NCI-H524 treated with DMSO at 0.1 percent for 48 hours (cell line): ENCODE measurements at places on chromosomes 13 and 19.

DNA sequence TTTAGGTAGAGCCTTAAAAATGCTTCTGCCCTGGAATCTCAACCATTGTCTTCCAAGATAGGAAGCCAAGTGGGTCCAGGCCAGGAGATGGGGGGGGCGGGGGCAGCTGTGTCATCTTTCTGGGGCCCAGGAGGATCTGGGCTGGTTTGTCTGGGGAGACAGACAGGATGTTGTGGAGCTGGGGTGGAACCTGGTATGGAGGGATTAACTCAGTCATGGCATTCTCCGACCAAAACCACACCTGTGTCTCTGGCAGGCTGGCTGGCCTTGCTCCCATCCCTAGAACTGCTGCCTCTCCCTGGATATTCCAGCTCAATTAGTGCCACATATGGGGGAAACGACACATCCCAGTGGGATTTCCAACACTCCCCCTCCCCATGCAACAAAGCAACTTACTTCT lies 2.7 kb upstream of the MAP2K7 start:
- no peak for DNase-seq

- no peak for DNase-seq
Observed at GRCh38 chr19:45999653-46000121, 4.4 kb downstream of the CCDC61 start.

DNA sequence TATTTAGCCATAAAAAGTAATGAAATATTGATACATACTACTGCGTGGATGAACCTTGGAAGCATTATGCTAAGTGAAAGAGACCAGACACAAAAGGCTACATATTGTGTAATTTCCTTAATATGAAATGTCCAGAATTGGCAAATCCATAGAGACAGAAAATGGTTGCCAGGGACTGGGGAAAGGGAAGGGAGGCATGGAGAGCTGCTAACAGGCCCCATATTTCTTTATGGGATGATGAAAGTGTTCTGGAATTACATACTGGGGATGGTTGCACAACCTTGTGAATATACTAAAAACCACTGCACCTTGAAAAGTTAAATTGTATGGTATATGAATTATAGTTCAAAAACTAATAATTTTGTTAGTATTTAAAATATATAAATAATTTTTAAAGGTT lies 3.6 kb downstream of the IFT88 start:
- no peak for DNase-seq

- DNase-seq = no peak
Observed at GRCh38 chr19:45729800-45730290, 851 bp downstream of the FBXO46 start.

DNA sequence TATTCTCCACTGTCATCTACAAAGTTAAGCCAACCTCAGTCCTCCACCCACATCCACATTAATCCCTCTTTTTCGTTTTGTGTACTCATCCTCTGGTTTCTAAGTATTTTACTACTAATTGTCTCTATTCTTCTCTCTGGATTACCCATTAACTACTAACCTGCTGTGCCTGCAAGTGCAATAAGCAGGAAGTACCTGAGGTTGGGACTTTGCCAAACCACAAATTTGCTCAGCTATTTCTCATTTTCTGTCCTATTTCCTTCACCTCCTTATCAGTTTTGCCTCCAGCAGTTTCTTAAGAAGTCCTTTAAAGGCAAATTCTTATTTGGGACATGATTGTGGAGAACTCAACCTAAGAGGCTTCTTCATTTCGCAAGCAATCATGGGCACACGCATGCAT lies 1708.9 kb downstream of the SLITRK5 start:
- no peak for DNase-seq

- no peak for DNase-seq
Observed at GRCh38 chr19:50718255-50719118, 1.1 kb downstream of the SHANK1 start.

- DNase-seq = no peak
Observed at GRCh38 chr13:80132741-80133601, 208.0 kb downstream of the SPRY2 start.

- no peak for DNase-seq
Observed at GRCh38 chr19:56690670-56691069, 19.1 kb upstream of the ZNF835 start.

DNA sequence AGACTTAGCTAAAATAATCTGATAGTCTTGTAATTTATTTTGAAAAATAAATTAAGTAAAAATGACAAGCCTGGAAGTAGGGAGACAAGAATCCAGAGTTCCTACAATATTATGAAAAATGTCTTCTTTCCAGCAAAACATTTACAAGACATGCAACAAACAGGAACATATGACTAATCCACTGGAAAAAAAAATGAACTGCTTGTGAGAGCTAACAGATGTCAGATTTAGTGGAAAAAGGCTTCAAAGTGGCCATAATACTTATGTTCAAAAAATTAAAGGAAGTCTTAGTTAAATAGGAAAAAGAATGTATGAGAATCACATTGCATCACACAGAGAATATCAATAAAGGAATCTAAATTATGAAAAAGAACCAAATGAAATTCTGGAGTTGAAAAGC lies 2082.0 kb upstream of the PCDH20 start:
- peak; percentile 6 for DNase-seq
